ENCODE measurements at places on chromosomes 2 and 18.
A peak's percentile ranks its signal among the peaks of the same experiment; 100 is the strongest.

- no peak for DNase-seq
Observed at GRCh38 chr18:24602201-24602600, 141.8 kb downstream of the HRH4 start.

DNA sequence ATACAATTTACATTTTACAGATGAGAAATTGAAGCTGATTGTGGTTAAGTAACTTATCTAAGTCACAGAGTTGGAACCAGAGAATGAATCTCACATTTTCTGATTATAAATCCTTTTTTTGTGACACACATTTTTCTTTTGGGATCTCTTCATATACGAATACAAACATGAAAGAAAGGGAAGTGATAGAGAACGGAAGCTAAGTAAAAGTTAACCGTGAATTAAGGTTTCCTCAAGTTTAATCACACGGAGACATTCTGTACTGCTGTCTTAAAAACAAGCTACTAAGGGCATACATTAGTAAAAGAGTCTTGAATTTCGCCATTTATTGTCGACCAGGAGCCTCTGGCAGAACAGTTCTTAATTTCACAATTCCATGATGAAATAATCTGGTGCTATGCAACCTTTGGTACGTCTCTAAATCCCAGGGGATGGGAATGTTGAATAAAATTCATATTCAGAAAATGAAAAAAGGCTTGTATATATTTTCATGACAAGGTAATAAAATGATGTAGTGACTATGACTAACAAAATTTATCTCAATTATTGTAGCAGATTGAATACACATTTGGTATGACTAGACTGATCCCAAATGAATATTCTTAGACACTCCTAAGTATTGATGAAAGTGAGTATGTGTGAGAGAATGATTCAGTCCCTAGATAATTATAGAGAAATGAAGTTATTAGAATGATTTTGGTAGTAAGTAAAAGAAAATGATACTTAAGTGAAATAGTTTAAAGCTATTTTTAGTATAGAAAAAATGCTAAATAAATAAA, 40.3 kb upstream of the ZSWIM2 start:
- DNase-seq, result no peak

DNA sequence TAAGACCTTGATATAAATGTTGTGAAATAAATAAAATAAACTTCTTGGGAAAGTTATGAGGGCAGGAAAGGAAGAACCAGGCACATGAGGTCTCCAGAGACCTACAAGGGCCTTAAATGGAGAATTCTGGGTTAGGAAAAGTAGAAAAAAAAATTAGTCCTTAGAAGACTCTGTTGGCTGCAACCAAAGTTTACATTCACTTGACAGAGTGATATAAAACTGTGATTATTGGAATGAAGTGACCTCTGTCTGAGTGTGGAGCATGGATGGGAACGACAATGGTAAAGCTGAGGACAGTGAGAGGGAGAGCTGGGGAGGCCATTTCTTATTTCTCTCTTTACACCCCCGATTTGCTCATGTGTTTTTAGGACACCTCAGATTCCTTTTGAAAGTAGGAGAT, 29.0 kb upstream of the CAVIN2 start:
- DNase-seq, result no peak

- no peak for DNase-seq
Observed at GRCh38 chr2:120613742-120614571, 121.7 kb upstream of the GLI2 start.

DNA sequence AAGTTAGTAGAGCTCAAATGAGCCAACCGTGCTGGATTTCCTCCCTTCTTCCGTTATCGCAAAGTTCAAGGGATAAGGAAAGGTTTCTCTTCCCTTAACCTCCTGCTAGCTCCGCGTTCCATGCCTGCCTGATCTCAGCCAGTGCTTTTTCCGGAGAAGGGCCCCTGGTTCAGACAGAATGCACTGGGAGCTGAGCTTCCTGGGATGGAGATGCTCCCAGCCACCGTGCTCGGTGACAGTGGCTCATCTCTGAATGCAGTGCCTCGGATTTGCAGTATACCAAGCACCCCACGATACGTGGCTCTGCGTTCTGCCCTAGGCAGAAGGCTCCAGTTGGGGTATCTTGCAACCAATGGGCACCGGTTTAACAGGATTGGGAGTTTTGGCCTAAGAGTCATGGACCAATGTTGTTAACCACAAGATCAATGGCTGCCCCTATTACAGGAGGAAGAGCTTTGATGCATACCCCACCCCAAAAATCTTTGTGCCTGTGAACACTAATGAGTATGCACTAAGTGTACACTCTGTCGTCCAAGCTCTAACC, 876 bp downstream of the CNTNAP5 start:
- DNase-seq, result no peak

GRCh38 chr2:58194458-58194857, 46.7 kb downstream of the FANCL start:
- peak; percentile 19 for DNase-seq

DNA sequence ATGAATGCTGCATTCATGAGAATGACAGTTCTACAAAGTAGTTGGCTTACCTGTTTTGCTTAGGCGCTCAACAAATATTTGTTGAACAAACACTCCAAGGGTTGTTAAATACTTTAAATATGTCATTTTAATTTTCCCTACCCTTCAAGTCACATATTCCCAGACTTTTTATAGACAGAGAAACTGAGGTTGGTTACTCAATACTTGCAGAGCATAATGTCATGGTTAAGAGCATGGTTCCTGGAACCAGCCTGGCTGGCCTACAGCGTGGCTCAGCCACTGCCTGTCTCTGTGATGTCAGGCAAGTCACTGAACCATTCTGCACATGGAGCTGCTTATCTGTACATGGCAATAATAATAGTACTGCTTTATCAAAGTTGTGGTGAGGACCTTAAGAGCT, 120.0 kb upstream of the STK17B start:
- no peak for DNase-seq

All from NCI-H187 treated with DMSO at 0.1 percent for 48 hours (cell line).